Psoas muscle (tissue), 8 donors: ENCODE measurements at places on chromosomes 1 and 21. TPM values are rescaled to one million over a fixed set of nuclear protein-coding genes. Genes with fewer than 3 reads are reported as not detected.

Gene UBXN10
- total RNA-seq: 0.28 TPM

Gene KRTAP20-4
- not detected for total RNA-seq

GRCh38 chr1:36852586-36852985 lies 181.7 kb downstream of the GRIK3 start:
- peaks cover 4% of the 10 kb centered on the region for H3K27me3 ChIP-seq
- DNase-seq: peak; percentile 13
- H3K27ac ChIP-seq: no peak overlapping the region

GRCh38 chr21:19981938-19982337 lies 1016.3 kb upstream of the NCAM2 start:
- H3K4me1 ChIP-seq: no peaks in the 10 kb centered on the region
- no peaks in the 10 kb centered on the region for H3K27me3 ChIP-seq
- H3K36me3 ChIP-seq: no peaks in the 10 kb centered on the region
- DNase-seq: no peak
